ENCODE measurements at places on chromosomes 2 and 18.

DNA sequence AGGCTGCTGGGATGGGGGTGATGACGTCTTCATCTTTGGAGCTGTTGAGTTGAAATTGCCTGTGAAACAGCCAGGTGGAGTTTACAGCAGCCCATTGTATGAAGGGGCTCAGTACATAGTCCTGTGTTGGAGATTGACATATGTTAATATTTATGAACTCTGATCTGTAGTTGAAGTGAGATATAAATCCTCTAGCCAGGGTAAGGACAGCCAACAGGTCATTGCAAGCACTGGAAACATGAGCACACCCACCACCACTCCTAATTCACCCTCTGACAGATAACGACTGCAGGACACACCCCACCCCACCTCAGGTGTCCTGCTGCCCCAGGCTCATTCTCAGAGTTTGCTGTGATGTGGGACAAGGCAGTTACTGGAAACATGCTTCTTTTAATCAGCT is 112.4 kb upstream of the TRIB2 start:
- DNase-seq = no peak

DNA sequence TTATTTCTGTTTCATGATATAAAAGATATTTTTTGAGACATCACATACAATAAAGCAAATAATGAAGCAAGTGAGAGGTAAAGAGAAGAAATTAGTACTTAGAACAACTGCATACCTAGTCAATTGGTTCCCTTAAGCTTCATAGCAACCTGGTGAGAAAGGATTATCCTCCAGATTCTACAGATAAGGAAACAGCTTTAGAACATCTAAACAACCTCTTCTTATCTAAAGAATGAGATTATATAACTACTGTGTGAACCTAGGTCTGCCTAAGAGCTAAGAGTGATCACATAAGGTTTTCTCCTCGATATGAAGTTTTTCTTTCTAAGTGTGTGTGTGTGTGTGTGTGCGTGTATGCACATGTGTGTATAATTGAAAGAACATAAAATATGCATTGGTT is 265.1 kb downstream of the NOL4 start:
- no peak for DNase-seq

GRCh38 chr18:60377778-60378469 is 5.3 kb upstream of the MC4R start:
- no peak for DNase-seq

DNA sequence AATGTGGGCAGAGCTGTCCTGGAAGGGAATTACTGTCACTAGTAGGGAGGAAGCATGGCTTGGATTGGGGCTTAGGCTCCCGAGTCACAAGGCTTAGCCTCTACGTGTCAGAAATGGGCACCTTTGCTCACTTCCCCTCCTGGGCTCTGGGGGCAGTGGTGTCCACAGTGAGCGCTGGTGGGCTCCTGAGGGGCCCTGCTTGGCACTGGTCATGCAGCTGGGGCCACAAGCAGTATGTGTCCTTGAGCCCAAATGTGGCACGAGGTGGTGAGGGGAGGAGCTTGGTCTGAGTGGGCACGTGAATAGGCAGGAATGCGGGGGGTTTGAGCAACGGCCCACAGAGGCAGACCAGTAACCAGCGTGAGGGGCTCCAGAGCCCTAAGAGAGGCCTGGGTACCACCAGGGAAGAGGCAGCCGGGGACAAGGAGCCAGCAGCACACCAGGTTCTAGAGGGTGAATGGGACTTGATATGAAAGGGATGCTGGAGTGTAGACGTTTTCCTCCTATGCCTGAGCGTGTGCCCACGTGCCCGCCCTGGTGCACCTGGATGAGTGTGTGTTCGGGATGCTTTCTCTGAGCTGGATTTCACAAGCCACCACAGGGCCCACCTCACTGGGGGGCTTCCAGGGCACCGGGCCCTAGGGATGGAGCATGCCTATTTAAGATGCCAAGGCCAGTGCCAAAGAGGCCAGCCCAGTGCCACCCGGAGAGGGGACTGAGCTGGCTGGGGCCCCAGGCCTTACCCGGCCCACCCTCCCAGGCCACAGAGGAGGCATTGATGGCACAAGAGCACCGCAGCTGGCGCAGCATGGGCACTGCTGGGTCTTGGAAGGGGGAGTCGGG is 22.8 kb upstream of the PTMA start:
- DNase-seq = no peak

DNA sequence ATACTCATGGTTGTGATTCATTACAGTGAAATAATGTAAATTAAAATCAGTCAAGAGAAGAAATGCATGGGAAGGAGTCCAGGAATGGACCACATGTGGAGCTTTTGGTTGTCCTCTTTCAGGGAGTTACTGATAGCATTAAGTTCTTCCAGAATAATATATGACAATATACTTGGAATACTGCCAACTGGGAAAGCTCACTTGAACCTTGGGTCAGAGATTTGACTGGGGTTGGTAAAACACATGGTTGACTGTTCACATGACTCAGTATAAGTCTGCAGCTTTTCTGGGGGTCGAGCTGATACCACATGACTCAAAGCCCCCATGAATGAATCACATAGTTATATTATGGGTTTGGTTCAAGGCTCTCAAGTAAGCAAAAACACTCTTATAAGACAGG is 1109.0 kb upstream of the CHAC2 start:
- DNase-seq = no peak

- no peak for DNase-seq
These were observed 245.6 kb downstream of the TPGS2 start for GRCh38 chr18:36582988-36583745.

- peak; percentile 36 for DNase-seq
These were observed 53.6 kb downstream of the GALNT1 start for GRCh38 chr18:35635170-35635569.

- DNase-seq = no peak
These were observed 166.9 kb downstream of the ANAPC1 start for GRCh38 chr2:111716905-111717775.

GRCh38 chr2:223122781-223123180 is 70.8 kb downstream of the KCNE4 start:
- peak; percentile 31 for DNase-seq

DNA sequence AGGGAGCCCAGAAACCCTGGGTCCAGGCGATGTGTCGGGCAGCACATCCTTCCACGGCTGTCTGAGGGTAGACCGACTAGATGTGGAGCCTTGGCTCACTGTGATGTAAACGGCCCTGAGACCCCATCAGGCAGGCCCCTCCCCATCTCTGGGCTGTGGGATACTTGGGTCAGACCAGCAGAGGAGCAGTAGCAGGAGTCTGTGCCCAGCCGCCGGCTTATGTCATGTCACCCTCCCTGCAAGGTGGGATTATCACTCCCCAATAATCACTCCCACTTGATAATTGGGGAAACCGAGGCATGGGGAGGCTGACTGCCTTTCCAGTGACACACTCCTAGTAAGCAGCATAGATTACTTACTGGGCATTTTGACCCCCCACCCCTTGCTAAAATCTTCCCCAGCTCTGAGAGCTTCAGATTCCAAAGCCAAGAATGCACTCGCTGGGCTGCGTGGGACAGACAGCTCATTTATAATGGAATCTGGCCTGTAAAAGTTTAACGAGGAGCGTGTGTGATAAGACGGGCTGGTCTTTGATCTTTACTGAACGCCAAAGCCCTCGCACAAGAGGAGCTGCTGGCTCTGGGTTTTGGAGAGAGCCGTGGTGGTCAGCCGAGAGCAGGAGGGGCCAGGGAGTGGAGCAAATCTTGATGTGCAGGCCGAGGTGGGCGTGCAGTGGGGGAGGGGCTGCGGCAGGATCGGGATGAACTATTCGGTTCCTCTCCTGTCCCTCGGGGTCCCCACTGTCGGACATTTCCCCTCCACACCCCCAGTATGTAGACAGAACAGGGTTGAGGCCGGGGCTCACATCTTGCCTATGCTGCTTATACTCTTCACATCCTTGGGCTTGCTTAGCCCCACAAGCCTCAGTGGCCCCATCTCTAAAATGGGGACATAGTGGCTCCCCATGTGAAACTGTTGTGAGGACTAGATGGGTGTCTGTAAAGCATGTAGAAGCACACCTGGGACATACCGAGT is 200.0 kb downstream of the GLI2 start:
- DNase-seq = no peak

DNA sequence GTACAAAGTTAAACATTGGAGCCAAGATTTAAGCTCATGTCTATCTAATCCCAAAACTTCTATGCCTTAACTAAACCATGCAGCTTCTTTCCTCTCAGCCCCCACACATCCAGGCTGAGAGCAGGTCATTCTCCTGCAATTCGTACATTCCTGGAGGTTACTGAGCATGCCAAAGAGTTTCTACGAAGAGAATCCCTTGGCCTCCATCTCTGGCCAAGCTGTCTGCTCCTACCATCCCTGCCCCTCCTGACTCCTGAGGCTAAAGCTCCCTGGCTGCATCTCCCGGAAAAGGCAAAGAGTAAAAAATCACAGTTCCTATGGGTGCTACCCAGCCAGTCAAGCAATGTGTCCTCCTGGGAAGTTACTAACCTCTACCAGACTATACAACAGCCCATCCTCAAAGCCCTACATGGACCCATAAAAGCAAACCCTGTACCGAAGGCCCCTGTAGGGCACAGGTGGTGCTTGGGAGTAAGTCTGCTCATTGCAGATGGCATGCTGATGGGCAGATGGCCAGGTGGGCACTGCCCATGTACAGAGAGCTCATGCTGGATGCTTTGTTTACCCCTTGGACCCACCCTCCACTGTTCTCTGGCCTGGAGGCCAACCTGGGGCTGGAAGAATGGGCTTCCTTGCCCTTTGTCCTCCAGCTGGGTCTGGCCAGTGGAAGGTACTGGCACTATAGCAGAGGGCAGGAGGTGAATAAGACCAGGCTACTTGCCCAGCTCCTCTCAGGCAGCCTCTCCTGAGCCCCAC is 99.5 kb downstream of the TTC32 start:
- DNase-seq = no peak

- no peak for DNase-seq
These were observed 144.3 kb upstream of the SERTAD2 start for GRCh38 chr2:64797881-64798575.

DNA sequence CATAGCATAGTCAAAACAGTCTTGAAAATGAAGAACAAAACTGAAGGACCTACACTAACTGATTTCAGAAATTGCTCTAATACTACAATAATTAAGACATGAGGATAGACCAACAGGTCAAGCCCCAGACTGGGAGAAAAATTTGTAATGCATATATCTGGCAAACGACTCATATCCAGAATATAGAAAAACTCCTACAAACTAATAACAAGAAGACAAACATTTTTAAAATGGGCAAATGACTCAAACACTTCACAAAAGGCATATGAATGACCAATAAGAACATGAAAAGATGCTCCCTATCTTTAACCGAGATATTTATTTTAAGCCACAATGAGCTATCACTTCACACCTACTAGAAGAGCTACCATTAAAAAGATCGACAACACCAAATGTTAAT is 14.2 kb downstream of the TGFBRAP1 start:
- no peak for DNase-seq

DNA sequence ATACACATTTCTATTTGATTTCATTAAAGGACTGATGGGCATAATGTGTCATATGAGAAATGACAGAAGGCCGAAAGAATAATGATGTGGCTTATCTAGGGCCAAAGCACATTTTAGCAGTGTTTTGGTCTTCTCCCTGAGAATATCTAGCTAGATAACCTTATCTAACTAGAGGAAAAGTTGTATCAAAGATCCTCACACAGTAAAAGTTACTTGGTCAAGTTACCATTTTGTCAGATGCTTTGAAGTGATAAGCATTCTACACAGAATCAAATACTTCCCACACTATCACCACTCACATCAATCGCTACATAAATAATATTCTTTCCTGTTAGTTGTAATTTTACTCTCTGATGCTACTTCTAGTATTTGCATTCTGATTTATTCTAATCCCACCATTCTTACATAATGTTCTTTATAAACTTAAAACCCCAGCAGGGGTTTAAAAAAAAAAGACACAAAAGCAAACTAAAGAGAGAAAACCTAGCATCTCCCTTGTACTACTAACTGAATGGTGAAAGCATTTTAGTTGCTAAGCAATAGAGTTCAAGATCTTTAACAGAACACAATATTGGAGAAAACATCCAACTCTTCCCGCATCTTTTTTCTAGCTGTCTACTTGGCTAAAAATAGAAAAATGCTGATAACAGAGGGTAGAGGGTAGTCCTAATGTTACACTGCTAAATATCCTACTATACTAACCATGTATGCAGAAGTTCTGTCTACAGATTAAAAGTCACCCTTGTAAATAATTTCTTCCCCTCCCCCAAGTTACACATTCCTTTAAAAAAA is 8.0 kb downstream of the XPO1 start:
- no peak for DNase-seq

- no peak for DNase-seq
These were observed 27.7 kb downstream of the EIF2AK3 start for GRCh38 chr2:88599527-88599926.

- no peak for DNase-seq
These were observed 159.8 kb upstream of the PIEZO2 start for GRCh38 chr18:11309172-11309571.

- DNase-seq = peak; percentile 31
These were observed 260.8 kb upstream of the FAM98A start for GRCh38 chr2:33859811-33860461.

DNA sequence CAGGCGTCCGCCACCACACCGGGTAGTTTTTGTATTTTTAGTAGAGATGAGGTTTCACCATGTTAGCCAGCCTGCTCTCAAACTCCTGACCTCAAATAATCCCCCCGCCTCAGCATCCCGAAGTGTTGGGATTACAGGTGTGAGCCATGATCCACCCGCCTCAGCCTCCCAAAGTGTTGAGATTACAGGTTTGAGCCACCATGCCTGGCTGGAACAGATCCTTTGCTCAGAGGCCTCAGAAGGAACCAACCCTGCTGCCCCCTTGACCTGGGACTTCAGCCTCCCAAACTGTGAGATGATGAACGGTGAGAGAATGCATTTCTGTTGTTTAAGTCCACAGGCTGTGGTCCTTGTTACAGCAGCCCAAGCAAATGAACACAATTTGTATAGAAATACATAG is 67.0 kb downstream of the NCAPH start:
- no peak for DNase-seq

- no peak for DNase-seq
These were observed 44.2 kb upstream of the NFU1 start for GRCh38 chr2:69481421-69481820.

DNA sequence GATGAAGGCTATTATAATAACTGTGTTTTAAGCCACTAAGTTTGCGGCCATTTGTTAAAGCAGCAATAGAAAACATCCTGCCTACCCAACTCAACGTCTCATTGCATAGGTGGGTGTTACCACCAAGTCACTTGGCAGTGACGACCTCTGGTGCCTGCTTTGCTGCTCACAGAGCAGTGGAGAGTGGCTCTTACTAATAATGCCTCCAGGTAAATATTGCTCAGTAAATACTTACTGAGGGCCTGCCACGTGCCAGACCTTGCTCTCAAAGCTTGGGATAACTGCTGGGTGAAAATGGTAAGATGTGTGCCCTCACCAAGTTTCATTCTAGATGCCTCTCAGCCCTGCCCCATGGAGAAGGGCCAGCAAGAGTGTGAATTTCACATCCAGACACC is 27.7 kb downstream of the ITGA6 start:
- no peak for DNase-seq
